Sigmoid colon (tissue), 7 donors: ENCODE measurements at places on chromosomes 16 and 17.

GRCh38 chr17:38544175-38544838, 61.4 kb downstream of the SRCIN1 start:
- DNase-seq, result no peak

GRCh38 chr16:14456793-14457481, 173.1 kb downstream of the PARN start:
- DNase-seq, result no peak

GRCh38 chr17:71052971-71053370, 883.6 kb downstream of the KCNJ2 start:
- no peak for DNase-seq

- DNase-seq, result no peak
Observed at GRCh38 chr16:2071454-2072202, 23.8 kb downstream of the TSC2 start.

- no peak for DNase-seq
Observed at GRCh38 chr16:79715061-79715460, 114.5 kb upstream of the MAF start.

DNA sequence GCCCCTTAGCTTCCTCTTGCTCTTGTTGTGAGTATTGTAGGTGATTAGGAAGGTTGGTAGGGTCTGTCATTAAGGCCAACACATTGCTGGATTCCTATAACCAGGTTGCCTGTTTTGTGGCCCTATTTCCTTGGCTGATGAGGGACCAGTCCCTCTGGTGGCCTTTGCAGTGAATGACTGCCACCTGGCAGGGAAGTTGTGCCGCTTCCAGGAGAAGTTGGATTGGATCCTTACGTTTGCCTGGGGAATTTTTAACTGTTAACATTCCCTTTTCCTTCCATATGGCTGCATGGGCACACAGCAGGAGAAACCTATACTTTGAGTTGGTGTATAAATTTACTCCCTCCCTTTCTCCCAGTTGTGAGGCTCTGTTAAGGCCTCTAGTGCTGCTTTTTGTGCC, 32.4 kb downstream of the LCMT1 start:
- no peak for DNase-seq
